ENCODE measurements at places on chromosomes 7 and 10.

DNA sequence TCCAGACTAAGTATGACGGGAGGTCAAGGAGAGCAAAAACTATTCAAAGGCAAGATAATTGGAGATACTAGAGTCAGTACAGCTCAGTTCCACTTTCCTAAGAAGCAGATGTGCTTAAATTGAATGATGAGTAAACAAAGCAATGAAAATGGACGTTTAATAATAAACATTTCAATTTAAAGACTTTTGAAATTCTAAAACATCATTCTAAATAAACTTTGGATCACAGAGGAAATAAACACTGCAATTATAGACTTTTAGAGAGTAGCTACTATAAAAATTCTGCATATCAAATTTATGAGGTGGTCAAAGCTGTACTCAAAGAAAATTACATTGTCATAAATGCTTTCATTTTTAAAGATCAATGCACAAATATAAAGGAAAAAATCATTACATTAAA is 418.3 kb downstream of the GPAM start:
- no peak for DNase-seq

GRCh38 chr7:22343612-22344011 is 13.3 kb downstream of the RAPGEF5 start:
- no peak for DNase-seq

DNA sequence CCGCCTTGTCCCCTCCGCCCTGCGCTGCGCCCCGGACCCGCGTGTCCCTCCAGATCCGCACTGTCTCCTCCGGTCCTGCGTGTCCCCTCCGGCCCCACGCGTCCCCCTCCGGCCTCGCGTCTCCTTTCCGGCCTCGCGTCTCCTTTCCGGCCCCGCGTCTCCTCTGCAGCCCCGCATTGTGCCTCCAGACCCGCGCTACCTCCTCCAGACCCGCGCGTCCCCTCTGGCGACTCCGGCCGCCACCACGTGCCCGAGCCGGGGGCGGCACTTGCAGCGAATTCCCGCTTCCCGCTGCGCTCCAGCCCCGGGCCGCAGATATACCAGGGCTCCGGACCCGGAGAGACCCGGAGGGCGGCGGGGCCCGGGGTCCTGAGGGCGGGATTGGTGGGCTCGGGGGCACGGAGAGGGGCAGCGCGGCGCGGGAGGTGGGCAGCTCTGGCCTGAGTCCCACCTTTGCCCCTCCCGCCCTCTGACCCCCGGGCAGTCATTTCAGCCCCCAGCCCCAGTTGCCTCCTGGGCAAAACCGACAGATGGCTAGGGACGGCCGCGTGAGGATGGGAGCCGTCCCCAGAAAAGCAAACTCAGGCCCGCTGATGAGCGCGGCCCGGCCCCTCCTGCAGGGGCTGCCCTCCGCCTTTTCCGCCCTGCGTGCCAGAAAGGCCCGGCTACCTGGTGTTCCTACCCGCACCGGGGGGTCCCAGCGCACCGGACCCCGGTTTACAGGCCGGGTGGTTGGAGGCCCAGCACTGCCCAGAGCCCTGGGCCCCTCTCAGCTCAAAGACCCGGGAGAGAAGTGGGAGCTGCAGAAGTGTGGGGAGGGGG is 56.5 kb downstream of the RBM17 start:
- DNase-seq: no peak

DNA sequence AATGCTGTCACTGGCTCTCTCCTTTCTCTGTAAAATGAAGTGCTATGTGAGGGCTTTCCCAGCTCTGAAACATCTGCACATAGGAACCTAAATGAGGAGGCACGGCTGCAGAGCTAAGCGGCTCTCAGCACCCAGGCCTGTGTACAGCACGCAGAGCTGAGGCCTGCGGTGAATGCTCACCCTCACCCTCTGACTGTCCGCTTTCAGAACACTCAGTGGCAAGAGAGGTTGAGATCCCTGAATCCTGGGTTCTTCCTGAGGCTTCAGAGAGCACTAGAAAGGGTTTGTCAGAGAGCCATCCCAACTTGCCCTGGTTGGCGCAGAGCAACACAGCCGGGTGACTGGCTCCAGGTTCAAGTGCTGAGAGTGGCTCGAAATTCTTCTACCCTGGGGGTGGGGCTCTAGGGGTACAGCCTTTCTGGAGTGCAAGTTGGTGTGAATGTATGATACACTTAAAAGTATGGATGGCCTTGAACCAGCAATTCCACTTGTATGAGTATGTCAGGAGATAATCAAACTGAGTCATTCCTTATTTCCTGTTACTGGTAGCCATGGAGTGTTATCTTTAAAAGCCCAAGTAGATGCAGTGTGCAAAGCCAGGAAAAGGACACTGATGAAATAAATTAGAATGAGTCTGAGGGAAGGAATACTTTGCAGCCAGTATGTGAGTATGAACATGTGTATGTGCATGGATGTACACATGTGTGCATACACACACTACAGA is 1.7 kb upstream of the CCDC201 start:
- no peak for DNase-seq

GRCh38 chr10:100348389-100348927 is 1.4 kb downstream of the SCD start:
- DNase-seq: no peak

GRCh38 chr7:42014625-42015618 is 222.1 kb downstream of the GLI3 start:
- no peak for DNase-seq

GRCh38 chr7:77226357-77226839 is 26.8 kb upstream of the FGL2 start:
- no peak for DNase-seq

- no peak for DNase-seq
Measured at GRCh38 chr10:26335574-26336093, 102.5 kb upstream of the APBB1IP start.

DNA sequence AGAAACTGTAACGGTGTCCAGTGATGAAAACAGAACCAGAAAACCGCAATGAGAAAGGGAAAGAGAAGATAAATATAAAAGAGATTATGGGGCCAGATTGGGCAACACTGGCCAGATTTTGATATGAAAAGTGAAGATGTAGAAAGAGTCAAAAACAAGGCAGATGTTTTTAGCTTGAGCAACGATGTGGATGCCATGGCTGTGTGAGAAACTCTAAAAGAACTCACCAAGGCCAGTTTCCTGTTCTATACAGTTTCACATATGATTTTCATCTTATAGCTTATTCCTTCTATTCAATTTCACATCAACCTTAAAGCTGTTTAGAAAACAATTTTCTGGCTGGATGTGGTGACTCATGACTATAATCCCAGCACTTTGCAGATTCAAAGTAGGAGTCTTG is 36.3 kb downstream of the CSTF2T start:
- no peak for DNase-seq

GRCh38 chr10:36608866-36609265 is 516.5 kb upstream of the ANKRD30A start:
- DNase-seq: no peak

DNA sequence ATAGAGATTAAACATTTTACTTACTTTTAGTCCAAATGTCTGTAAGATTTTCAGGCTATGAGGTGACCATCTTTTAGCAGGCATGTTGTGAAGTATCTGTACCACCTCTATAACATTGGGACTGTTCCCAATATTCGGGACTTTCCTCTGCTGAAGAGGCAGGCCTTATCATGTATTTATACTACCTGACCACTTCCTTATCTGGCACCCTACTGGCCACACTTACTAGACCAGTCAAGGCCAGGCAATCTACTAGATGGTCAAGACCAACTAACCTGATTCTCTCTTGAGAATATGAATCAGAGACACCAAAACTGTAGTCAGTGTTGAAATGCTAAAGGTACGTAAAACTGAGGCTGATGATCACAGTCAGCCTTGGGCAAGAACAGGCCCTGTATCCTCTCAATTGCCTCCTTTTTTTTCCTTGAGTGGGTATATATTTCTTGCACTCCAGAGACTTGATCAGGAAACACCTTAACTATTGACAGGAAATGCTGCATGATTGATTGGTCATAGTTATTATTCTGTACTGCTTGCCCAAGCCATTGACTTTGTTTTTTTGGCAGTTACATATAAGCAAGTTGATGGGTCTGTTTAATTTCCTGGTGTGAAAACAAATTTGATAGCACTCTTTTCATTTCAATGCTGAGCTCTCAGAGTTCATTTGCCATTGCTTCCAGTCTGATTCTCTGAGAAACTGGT is 5.2 kb upstream of the PRKAR2B start:
- no peak for DNase-seq

GRCh38 chr10:70272925-70273316 is 10.9 kb downstream of the NPFFR1 start:
- no peak for DNase-seq

GRCh38 chr10:49690698-49691356 is 11.4 kb downstream of the C10orf53 start:
- no peak for DNase-seq

DNA sequence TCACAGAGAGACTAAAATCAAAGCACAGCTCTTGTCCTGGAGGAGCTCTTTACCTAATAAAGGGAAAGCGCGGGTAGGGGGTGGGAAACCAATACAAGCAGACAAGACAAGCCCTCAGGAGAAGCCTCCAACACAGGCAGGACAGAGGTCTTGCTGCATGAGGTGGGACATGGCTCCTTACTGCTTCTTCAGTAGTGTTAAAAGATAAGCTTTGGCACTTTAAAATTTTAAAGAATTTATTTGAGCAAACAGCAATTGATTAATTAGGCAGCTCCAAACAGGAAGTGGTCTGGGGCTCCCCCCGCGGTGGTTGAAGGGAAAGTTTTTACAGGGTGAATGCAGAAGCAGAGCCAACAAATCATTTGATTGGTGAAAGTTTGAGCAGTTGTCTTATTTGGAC is 50.3 kb upstream of the MACC1 start:
- DNase-seq: no peak

DNA sequence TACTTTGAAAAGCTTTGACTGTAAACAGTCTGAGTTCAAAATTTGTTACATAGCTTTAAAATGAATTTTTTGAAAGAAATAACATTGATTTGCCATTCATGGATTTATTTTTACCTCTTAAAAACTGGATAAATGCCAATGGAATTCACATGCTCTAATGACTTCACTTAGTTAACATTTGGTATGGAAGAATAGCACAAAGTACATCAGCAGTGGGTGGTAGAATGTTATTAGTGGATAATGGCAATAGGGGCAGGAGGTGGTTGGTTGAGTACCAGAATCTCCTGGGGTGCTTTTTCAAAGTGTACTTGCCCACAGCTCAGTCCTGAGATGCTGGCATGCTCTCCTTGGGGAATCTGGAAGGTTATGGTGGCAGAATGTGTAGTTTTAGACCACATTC is 4.7 kb downstream of the PPP1R9A start:
- no peak for DNase-seq

DNA sequence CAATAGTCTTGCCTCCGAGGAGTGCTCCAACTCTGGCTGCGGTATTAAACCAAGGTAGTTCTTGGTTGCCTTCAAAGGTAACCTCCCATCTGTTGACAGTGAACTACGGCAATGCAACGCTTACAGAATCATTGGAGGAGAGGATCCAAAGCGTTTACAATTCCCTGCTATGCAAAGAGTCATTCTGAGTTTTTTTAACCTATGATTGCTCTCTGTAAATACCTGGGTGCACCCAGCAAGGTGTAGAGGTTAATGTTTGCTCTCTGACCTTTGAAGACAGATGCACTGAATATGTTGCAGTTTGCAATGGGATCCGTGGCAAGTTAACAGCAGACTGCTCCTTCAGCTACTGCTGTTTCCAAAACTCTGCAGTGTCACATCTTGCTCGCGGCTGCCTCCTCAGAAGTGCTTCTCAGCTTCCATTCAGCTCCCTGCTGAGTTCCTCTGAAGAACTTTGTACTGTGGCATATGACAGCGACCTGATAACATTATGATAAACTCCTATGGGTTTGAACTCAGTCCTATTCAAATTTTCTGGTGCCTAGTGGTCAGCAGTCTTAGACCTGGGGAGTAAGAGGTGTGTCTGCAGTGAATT is 29.0 kb downstream of the KIAA1217 start:
- no peak for DNase-seq

DNA sequence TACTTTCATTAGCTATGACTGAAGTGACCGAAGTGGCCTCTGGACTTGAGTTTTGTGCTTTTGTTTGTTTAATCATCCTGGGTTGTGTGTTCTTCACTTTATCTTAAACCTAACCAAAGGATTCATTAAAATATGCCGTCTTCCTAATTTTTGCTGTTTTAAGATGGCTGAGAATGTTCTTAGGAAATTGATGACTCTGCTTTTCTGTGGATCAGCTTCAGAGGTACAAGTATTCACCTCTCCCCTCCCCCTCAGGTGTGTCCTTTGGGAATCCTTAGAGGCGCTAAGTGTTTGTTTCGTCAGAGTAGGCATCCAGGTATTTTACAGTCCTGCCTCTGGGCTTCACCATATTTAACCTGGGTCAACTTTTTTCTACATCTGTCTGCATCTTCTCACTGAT is 1.1 kb downstream of the CCDC126 start:
- DNase-seq: no peak

DNA sequence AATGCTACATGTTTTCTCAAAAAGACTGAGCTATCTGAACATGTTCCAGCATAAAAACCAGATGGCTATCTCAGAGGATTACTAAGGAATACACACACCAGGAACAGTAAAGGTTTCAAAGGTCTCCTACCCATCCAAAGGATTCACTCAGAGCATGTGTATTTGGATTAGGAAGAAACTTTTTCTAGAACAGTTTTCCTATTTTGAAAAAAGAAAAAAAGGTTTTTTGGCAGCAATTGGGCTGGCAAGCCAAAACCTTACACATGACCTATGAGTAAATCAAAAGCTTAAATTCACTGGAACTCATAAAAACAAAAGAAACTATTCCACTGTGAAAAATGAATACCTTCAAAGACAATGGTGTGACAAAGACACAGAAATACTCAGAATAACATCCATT is 9.6 kb downstream of the TPK1 start:
- DNase-seq: no peak

DNA sequence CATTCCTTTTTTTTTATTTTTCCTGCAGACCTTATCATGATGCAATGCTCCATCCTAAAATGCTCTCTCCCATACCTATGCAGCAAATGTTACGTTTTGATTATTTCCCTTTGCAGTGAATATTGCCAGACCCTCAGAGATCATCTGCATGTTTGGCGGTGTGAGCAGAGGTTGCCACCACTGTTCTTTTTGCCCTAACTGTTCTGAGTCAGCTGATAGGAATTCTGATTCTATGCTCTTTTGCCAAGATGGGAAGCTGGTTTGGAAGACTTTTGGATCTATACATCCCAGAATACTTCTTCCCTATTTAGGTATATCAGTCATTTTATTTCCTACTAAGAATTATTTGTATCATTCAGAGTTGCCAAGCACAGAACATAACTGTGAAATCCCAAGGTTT is 130.5 kb downstream of the KLF6 start:
- no peak for DNase-seq

DNA sequence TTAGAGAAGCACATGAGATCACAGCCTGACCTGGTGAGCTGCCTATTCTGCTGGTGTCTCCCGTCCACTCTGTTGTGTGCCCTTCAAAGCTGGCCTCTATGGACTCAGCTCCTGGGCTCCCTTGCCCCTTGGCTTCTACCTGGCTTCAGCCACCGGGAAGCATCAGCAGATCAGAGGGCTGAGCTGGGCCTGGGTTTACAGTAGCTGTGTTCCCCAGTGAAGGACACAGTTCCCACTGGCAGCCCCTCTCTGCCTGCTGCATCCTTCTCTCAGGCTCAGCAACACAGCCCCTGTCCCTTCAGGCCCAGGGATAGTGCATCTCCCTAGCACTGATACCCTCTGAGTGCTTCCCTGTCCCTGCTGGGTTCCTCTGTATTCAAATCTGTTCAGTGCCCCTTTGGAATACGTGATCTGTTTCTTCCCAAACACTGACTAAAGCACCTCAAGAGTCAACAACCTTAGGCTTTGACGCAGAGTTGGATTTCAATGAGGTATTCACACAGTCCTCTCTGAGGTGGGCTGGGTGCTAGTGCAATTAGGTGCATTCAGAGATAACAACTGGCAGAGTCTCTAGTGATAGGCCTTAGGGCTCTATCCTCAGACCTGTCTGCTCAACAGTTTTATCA is 109.8 kb downstream of the GRID1 start:
- DNase-seq: no peak

- no peak for DNase-seq
Measured at GRCh38 chr7:5230265-5231067, 40.4 kb downstream of the WIPI2 start.
